ENCODE measurements at places on chromosomes 1 and 21.

GRCh38 chr1:74771913-74772515, 39.1 kb downstream of the TYW3 start:
- no peak for DNase-seq

- no peak for DNase-seq
These were observed 114.6 kb downstream of the LIPI start for GRCh38 chr21:14096172-14096571.

DNA sequence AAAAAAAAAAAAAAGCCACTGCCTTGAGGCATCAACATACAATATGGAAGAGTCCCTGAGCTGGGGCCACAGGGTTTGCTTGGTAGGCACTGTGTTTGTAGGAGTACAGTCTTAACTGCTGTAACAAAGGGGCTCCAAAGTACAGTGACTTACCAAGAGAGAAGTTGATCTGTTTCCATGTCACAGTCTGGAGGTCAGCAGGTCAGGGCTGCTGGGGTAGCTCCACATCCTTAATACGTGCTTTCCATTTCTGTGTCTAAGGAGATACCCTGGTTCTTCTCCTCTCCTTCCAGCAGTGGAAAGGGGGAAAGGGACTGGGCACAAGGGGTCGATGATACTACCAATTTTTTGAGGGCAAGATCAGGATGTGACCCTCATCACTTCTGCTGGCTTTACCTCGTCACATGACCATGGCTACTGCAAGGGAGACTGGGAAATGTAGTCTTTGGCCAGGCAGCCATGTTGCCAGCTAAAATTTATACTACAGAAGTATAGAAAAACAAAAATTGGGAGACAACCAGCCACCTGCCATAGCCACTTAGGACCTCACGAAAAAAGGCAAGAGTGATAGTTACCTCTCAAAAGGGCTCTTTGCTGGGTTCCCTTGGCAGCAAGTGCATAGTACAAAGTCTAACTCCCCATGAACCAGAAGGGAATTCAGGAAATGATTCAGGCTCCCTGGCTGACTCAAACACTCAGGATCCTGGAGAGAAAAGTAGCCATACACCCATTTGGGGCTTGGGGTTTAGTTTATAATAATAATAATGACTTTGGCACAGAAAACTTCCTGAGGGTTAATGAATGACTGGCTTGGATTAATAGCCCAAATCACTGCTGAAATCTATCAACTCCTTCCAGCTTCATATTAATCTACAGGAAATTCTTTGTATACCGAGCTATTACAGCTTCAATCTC, 52.7 kb upstream of the ATP5PO start:
- DNase-seq, result no peak

GRCh38 chr1:101697072-101697471, 299.7 kb downstream of the OLFM3 start:
- DNase-seq, result no peak

GRCh38 chr1:193525917-193526710, 339.7 kb upstream of the B3GALT2 start:
- DNase-seq, result no peak

DNA sequence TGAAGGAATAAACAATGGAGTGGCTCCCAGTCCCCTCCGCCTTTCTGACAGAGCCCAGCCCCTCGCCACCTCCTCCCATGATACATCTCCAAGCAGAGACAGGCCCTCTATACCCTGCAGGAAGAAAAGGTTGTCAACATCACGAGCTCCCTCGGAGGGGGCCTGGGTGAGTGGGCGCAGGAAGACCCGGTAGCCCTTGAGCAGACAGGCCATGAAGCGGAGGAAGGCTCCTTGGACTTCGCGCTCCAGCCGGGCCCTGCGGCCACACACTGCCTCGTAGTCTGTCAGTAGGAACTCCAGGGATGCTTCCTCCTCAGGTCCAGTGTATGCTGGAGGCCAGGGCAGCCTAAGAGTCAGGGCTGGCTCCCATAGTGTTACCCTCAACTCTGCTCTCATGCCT, 7.0 kb downstream of the DENND4B start:
- no peak for DNase-seq
